ENCODE measurements at places on chromosomes 6 and 20. TPM values are rescaled to one million over a fixed set of nuclear protein-coding genes. Genes with fewer than 3 reads are reported as not detected.

Gene R3HDML
- 1.3 TPM for total RNA-seq

Gene ENPP1
- 7.1 TPM for total RNA-seq

Gene C6orf141
- total RNA-seq: 0.55 TPM

GRCh38 chr6:26172608-26172968 is 85.4 kb downstream of the HFE start:
- DNase-seq: no peak

GRCh38 chr6:151729829-151730495 is 77.5 kb upstream of the ESR1 start:
- DNase-seq: no peak

DNA sequence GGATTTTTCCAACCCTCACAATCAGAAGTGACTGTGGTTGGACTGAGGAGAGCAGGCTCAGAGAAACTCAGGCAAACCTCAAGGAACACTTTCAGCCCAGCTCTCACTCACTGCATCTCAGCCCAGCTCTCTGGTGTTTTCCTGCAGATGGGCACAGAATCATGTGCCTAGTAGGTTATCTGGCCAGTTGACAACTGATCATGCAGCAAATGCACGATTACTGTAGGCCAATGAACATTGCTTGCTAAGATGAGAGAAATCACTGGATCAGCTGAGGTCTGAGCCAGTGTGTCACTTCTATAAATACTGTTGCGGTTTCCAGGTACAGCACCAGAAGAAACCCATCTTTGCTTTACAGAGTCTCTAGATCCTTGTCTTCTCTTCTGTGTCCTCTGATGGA is 540.5 kb downstream of the CD83 start:
- no peak for DNase-seq

GRCh38 chr6:51562198-51562597 is 525.2 kb downstream of the PKHD1 start:
- no peak for DNase-seq

DNA sequence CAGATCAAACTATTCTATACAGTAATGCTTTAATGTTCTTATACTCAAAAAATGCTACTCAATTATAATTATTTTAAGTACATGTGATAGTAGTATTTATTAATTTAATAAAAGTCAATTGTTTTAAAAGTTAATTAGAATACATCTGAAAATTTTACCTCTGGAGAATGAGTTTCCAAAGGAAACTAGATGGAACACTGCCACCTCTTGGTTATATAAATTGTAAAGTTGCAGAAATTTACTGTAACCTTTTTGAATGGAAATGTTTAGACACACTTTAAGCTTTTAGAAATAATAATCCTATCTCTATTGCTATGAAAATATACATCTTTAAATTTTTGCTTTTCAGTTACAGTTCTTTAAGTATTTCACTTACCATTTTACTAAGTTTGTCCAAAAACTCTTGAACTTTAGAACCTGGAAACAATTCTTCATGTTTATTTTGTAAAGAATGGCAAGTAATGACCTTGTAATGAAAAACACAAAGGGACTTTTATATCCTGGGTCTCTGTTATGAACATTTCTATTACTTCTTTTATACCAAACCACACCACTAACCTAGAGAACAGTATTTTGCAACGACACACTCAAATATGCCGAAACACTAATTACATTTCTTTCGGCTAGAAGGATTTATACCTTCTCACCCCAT is 10.9 kb upstream of the BMP5 start:
- DNase-seq: no peak

DNA sequence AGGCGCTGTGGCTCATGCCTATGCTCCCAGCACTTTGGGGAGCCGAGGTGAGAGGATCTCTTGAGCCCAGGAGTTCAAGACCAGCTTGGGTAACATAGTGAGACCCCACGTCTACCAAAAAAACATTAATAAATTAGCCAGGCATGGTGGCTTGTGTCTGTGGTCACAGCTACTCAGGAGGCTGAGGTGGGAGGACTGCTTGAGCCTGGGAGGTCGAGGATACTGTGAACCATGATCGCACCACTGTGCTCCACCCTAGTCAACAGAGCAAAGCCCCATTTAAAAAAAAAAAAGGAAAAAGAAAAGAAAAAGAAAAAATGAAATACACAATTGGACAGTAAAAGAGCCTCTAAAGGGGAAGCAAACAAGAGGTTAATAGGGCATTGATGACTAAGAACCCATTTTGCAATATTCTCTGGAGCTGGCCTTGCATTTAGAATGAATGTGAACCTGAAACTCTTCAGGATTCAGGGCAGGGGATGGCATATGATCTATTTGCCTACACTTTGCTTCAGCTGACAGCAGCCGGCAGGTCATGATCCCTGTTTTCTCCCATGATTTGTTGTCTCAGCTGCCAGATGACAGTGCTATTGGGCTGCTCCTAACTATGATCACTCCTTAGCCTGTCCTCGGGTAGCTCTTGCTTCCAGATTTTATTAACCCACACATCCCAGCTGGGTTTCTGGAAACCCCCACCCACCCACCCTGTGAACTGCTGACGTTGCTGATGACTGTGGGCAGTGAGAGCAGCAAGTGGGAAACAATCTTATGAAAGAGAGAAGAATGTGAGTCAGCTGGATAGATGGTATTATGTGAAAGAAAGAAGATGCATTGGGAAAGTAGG is 83.8 kb upstream of the ELOVL5 start:
- peak; percentile 81 for DNase-seq

DNA sequence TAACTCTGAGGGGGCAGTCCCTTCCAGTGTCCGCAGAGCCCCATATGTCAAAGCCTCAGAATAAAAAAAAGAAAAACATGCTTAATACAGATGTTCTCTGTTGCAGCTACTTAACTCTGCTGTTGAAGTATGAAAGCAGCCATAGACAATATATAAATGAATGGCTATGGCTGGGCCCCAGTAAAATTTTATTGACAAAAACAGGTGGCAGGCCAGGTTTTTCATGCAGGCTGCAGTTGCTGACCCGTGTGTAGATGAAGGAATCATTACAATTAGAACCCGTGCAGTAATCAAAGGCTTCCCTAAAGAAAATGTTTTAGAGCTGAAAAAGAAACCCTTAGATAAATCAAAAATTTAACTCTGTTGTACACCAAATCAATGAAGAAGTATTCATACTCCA is 13.0 kb upstream of the RIN2 start:
- no peak for DNase-seq

DNA sequence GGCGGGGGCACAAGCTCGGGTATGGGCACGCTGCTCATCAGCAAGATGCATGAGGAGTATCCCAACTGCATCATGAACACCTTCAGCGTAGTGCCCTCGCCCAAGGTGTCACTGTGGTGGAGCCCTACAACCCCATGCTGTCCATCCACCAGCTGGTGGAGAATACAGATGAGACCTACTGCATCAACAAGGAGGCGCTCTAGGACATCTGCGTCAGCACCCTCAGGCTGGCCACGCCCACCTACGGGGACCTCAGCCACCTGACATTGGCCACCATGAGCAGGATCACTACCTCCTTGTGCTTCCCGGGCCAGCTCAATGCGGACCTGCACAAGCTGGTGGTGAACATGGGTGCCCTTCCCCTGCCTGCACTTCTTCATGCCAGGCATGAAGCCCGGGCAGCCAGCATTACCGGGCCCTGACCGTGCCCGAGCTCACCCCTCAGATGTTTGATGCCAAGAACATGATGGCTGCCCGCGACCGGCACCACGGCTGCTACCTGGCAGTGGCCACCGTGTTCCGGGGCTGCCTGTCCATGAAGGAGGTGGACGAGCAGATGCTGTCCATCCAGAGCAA is 12.8 kb downstream of the GABRR2 start:
- no peak for DNase-seq

DNA sequence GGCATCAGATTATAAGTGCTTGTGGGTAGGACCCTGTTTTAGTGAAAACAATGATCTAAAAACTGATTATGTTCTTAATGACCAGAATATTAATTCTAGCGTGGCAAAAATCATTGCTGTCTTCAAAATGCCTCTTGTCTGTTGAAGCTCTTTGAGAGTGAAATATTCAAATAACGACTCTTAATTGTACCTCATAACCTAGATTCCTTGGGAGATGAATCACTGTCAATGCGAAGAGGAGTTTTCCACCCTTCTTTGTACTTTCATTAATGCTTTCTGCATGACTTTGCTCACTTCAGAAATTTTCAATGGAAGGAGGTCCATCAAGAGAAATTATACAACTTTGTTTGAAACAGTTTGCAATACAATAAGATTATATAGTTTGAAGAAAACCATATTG is 71.5 kb downstream of the CRYBG1 start:
- DNase-seq: peak; percentile 42

- no peak for DNase-seq
Observed at GRCh38 chr6:3530515-3530914, 73.7 kb upstream of the SLC22A23 start.

- no peak for DNase-seq
Observed at GRCh38 chr20:61128701-61129269, 123.3 kb upstream of the CDH4 start.

GRCh38 chr6:3211681-3212080 is 15.8 kb downstream of the TUBB2B start:
- DNase-seq: no peak

DNA sequence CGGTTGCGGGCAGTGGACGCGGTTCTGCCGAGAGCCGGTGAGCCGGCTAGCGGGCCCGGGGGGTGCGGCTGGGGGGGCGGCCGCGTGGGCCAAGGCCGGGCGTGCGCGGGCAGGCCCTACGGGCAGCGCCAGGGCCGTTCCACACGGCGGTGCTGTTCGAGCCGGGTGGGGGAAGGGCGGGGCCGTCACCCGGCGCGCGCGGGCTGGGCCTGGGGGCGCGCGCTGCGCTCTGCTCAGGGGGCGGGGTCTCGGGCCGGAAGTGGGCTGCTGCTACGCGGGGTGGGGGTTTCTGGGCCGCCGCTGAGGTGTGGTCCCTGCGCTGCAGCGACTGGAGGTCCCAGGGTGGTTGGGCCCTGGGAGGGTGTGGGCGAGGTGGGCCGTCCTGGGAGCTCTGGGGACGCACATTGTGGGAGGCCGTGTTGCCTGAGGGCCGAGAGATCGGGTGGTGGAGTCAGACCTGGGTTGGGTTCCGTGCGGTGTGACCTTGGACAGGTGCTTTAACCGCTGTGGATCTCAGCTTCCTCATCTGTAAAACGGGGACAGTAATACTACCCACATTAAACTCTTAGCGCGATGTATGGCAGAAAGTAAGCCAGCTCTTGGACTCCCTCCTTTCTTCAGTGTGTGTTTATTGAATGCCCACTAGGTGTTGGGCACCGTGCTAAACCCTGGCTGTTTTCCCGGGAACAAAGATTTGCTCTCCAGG is 391 bp downstream of the MAPRE1 start:
- DNase-seq: peak; percentile 25
